ENCODE measurements at places on chromosomes 11 and 22.
A peak's percentile ranks its signal among the peaks of the same experiment; 100 is the strongest.

DNA sequence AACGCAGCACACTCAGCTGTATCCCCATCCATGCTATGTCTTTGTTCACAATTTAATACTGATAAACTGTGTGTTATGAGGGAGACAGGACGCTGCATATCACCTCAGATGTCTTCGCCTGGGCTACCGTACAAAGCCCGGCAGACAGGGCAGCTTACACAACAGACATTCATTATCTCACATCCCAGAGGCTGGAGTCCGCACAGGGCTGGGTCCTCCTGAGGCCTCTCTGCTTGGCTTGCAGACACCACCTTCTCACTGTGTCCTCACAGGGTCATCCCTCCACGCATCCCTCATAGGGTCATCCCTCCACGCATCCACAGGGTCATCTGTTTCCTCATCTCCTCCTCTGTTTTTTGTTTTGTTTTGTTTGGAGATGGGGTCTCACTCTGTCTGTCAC lies 61.2 kb downstream of the SHANK2 start:
- no peak for DNase-seq

GRCh38 chr11:12066799-12067508 lies 43.4 kb upstream of the MICAL2 start:
- DNase-seq: peak; percentile 95

DNA sequence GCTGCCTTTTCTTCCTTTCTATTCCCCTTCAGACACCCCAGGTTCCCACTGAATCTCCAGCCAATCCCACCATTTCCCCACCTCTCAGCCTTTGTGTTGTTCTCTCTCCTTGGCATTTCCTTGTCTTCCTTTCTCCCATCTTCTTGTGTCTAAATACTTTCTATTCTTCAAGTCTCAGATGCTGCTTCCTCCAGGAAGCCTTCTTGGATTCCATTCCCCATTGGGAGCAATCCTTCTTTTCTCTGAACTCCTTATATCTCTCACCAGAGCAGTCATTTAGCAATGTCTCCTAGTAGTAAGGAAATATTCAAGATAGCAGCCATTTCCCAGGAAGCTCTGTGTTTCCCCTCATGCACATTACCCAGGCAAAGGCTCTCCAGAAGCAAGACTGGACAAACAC lies 15.4 kb downstream of the YPEL4 start:
- no peak for DNase-seq

DNA sequence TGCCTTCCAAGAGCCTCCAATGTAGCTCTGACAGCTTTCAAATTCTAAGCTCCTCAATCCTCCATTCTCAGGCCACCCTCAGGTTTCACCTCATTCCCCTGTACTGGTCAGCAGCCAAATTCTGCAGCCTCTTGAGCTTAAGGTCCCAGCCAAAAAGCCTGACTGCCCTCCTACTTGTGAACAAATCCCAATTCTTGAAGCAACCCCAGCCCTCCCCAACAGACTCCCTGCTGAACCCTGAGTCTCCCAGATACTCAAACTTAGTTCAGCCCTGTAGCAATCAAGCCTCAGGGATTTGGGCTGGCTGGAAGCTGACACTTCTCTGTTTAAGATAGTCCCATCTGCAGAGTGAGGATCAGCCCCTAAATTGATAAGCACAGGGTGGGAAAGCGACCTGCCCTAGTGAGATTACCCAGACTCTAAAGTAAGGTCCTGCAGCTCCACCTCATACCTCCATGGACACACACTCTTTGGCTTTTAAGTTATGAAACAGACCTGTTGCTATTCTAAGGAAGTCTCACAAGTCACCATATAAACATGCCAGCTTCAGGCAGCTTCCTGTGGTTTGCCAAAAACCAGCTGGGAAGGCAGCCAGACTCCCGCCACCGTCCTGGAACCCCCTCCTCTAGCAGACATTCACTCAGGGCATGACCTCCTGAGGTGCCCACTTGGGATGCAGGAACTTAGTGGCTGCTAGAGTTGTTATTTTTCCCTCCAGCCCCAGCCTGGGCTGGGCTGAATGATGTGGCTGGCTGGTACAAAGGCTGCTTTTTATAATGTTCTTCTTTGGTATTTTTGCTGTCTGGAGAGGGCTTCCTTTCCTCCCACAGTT lies 82.5 kb upstream of the PICALM start:
- no peak for DNase-seq

DNA sequence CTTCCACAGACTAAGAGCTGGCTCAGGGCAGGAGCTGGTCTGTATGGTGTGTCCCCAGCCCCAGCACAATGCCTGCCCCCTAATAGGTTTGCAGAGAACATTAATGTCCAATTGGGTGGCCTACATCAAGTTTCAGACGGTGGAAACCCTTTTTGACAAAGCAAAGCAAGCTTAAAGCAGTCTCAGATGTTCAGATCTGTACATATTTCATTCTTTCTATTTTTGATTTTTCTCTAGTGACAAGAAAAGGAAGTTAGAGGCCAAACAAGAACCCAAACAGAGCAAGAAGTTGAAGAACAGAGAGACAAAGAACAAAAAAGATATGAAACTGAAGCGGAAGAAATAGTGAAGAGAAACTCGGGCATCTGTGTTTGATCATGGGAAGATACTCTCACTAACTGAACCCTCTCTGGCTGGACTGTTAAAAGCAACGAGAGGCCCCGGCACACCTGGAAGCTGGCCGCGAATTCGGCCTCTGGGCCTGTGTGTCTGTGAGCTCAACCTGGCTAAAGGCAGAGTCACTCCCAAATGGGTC lies 40.5 kb downstream of the NAT10 start:
- DNase-seq: no peak

DNA sequence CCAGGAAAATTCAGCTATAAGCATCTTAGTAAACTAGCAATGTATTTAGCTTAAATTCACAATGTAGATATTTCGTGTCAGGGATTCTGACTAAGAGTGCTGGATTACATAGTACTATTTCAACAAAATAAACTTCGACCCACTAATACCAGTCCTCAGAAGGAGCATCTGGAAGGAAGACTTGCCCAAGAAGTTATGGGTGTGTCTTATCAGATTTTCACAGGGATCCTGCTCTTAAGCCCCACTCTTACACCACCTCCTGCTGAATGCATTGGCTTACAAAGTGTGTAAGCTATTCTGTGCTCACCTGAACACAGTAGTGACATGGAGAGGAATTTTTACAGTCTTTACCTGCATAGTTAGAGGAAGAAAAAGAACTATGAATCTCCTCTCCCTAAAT lies 35.4 kb upstream of the ANO5 start:
- no peak for DNase-seq

GRCh38 chr11:97938789-97939188 lies 1082.0 kb upstream of the CNTN5 start:
- DNase-seq: no peak

GRCh38 chr11:129933891-129934290 lies 38.5 kb upstream of the NFRKB start:
- no peak for DNase-seq

DNA sequence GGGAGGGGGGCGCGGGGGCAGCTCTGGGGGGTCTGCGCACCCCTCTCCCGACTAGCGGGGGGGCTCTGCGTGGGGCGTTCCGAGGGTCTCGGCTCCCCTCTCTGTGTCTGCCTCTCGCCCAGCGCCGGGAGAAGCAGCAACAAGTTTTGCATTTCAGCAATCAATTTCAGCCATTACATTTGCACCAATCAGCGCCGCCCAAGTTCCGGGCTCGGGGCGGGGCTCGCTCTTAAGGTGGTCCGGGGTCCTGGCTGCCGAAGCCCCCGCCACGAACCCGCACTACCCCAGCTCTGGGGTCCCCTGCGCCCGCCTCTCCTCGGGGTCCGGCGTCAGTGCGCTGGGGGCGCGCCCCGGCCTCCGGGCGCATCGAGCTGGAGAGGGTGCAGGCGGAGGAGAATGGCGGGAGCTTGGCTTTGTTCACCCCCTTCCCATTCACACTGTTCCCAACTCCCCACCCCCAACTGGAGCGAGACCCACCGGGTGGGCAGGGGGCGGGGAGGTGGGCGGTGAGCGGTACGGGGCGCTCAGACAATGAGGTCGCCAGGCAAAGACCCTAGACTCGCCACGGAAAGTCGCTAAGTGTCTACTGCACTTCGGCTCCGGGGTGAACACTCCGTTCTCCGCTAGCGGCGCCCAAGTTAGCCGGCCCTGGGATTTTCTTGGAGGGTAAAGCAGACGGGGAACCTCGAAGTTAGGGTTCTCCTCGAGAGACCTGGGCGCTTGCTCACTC lies at the start of gene MN1:
Gene MN1 (minus strand): TSS at position 141 of the 730 bp plus-strand sequence. CDS start 1,213 bp downstream, outside the sequence.
- no peak for DNase-seq

Measured in AG09309 (cell line).